ENCODE measurements at places on chromosomes 6 and 20. TPM values are rescaled to one million over a fixed set of nuclear protein-coding genes. Genes with fewer than 3 reads are reported as not detected.

The SLC22A23 gene
- total RNA-seq: 4.7 TPM

The ELOVL2 gene
- under 0.01 TPM for total RNA-seq

The SPACA1 gene
- total RNA-seq: not detected

The PBOV1 gene
- total RNA-seq: not detected

The LY6G6C gene
- not detected for total RNA-seq

The OOEP gene
- not detected for total RNA-seq

The KCNK16 gene
- not detected for total RNA-seq

The SLCO4A1 gene
- total RNA-seq: 1.3 TPM

The FAM229B gene
- total RNA-seq: 14.4 TPM

The CAPN11 gene
- 0.15 TPM for total RNA-seq

The PLN gene
- not detected for total RNA-seq

The SNAI1 gene
- total RNA-seq: 0.83 TPM

The POPDC3 gene
- total RNA-seq: 22.5 TPM

The TCP11 gene
- total RNA-seq: 0.15 TPM

The PPP1R16B gene
- under 0.01 TPM for total RNA-seq

Data from smooth muscle cell of trachea (primary cell).